ENCODE measurements at places on chromosomes 13 and 19.

- H3K4me3 ChIP-seq, result no peak overlapping the region
- ATAC-seq, result no peak
- peaks cover 5% of the 10 kb centered on the region for H3K4me1 ChIP-seq
- peaks cover 94% of the 10 kb centered on the region for H3K36me3 ChIP-seq
- H3K27ac ChIP-seq, result peak overlapping the region; percentile 69
These were observed 80.2 kb downstream of the ZAR1L start for GRCh38 chr13:32234914-32235313.

- no peaks in the 10 kb centered on the region for H3K36me3 ChIP-seq
- H3K27ac ChIP-seq, result no peak overlapping the region
- no peak overlapping the region for H3K4me3 ChIP-seq
These were observed 33.0 kb upstream of the VSTM2B start for GRCh38 chr19:29492769-29493168.

DNA sequence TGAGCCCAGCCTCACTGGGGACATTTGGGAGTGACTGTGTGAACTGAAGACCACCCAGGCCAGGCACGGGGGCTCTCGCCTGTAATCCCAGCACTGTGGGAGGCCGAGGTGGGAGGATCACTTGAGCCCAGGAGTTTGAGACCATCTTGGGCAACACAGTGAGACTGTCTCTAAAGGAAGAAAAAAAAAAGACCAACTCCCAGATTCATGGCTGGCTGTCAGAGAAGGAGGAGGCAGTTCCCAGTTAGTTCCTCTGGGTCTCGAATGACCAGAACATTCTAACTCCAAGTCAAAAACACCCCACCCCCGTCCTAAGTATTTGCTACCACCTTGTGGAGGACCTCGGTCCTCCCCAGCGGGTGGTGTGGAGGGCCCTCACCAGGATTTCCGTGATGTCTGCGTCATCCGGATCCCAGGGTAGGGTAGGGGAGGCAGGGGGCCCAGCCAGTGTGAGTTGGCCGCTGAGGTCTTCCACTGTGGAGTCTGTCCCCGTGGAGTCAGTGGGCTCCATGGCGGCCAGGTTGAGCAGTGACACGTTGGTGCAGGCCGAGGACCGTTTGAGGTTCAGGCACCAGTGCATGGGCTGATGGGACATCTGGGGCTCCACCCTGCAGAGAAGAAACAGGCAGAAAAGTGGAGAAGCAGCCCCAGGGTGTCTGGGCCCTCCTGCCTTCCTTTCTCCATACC lies 1.3 kb downstream of the TSKS start:
- no peaks in the 10 kb centered on the region for H3K27me3 ChIP-seq
- H3K27ac ChIP-seq, result peak overlapping the region; percentile 59
- H3K4me1 ChIP-seq, result no peaks in the 10 kb centered on the region
- H3K36me3 ChIP-seq, result no peaks in the 10 kb centered on the region

DNA sequence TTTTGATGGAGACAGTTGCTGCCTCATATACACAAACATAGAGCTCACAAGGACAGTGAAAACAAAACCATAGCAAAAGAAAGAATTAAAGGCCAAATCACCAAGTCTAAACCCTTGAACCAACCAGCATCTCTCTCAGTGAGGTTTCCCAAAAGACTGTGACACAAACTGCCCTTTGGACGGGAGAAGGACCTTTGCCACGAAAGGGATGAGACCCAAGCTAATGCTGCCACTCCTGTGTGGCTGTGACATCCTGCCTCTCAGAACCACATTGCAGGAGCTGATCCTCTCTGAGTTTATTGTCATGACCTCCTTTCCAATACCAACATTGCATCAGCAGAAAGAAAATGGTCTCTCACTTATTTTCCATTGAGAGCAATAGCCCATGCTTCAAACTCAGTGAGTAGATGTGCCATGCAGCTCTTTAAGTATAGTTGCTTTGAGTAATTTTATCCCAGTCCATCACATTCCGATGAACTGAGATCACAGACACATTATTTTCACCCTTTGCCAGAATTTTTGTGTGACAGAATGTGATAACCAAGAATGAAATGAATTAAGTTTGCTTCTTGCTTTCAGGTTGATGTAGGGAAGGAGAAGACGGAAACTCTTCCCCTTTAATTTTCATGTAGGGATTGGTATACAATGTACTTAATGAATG lies 133.5 kb upstream of the IRS2 start:
- ATAC-seq, result no peak
- no peaks in the 10 kb centered on the region for H3K4me1 ChIP-seq
- H3K36me3 ChIP-seq, result no peaks in the 10 kb centered on the region
- H3K4me3 ChIP-seq, result no peak overlapping the region

GRCh38 chr19:50427997-50428425 lies 4.7 kb upstream of the MYBPC2 start:
- H3K4me1 ChIP-seq, result peaks cover 3% of the 10 kb centered on the region
- peaks cover 6% of the 10 kb centered on the region for H3K27me3 ChIP-seq
- no peaks in the 10 kb centered on the region for H3K36me3 ChIP-seq
- H3K27ac ChIP-seq, result no peak overlapping the region
- ATAC-seq, result no peak

GRCh38 chr13:89865164-89866064 lies 1482.1 kb upstream of the MIR17HG start:
- H3K4me1 ChIP-seq, result no peaks in the 10 kb centered on the region
- ATAC-seq, result no peak
- no peak overlapping the region for H3K27ac ChIP-seq
- no peaks in the 10 kb centered on the region for H3K27me3 ChIP-seq

GRCh38 chr19:2112516-2113320 lies 16.0 kb downstream of the IZUMO4 start:
- no peaks in the 10 kb centered on the region for H3K27me3 ChIP-seq
- peak overlapping the region; percentile 28 for H3K27ac ChIP-seq
- H3K4me1 ChIP-seq, result peaks cover 6% of the 10 kb centered on the region

GRCh38 chr13:24764276-24764630 lies 284 bp downstream of the RNF17 start:
- no peaks in the 10 kb centered on the region for H3K36me3 ChIP-seq
- ATAC-seq, result peak; percentile 57
- peaks cover 7% of the 10 kb centered on the region for H3K27me3 ChIP-seq

GRCh38 chr19:43779147-43779819 lies 1.5 kb downstream of the KCNN4 start:
- H3K27ac ChIP-seq, result peak overlapping the region; percentile 85
- ATAC-seq, result no peak
- peaks cover 92% of the 10 kb centered on the region for H3K36me3 ChIP-seq
- H3K4me1 ChIP-seq, result peaks cover 52% of the 10 kb centered on the region
- H3K4me3 ChIP-seq, result peak overlapping the region; percentile 86
- no peaks in the 10 kb centered on the region for H3K27me3 ChIP-seq

DNA sequence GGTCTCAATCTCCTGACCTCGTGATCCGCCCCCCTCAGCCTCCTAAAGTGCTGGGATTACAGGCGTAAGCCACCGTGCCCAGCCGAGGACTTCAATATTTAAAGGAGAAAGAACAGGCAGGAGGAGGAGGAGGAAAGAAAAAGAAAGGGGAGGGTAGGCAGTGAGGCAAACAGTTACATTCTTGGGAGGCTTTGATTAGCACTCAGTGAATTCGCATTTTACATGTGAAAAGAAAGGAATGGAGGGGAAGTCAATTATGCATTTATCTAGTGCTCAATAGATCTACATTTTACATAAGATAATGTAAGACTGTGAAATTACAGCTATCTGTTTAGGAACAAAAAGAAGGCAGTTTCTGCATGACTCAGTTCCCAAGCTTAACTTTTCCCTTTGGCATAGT lies 30.9 kb upstream of the CXCL17 start:
- ATAC-seq, result no peak
- H3K4me3 ChIP-seq, result no peak overlapping the region
- H3K27me3 ChIP-seq, result no peaks in the 10 kb centered on the region
- H3K27ac ChIP-seq, result no peak overlapping the region
- no peaks in the 10 kb centered on the region for H3K4me1 ChIP-seq
- no peaks in the 10 kb centered on the region for H3K36me3 ChIP-seq

- no peak for ATAC-seq
- no peak overlapping the region for H3K4me3 ChIP-seq
- H3K4me1 ChIP-seq, result no peaks in the 10 kb centered on the region
- no peak overlapping the region for H3K27ac ChIP-seq
- H3K36me3 ChIP-seq, result no peaks in the 10 kb centered on the region
These were observed 1623.4 kb upstream of the PRR20A start for GRCh38 chr13:55517312-55517711.

- peaks cover 8% of the 10 kb centered on the region for H3K36me3 ChIP-seq
- H3K27me3 ChIP-seq, result no peaks in the 10 kb centered on the region
- no peak overlapping the region for H3K27ac ChIP-seq
- no peak overlapping the region for H3K4me3 ChIP-seq
These were observed 45.2 kb upstream of the RANBP3 start for GRCh38 chr19:6023085-6023682.

DNA sequence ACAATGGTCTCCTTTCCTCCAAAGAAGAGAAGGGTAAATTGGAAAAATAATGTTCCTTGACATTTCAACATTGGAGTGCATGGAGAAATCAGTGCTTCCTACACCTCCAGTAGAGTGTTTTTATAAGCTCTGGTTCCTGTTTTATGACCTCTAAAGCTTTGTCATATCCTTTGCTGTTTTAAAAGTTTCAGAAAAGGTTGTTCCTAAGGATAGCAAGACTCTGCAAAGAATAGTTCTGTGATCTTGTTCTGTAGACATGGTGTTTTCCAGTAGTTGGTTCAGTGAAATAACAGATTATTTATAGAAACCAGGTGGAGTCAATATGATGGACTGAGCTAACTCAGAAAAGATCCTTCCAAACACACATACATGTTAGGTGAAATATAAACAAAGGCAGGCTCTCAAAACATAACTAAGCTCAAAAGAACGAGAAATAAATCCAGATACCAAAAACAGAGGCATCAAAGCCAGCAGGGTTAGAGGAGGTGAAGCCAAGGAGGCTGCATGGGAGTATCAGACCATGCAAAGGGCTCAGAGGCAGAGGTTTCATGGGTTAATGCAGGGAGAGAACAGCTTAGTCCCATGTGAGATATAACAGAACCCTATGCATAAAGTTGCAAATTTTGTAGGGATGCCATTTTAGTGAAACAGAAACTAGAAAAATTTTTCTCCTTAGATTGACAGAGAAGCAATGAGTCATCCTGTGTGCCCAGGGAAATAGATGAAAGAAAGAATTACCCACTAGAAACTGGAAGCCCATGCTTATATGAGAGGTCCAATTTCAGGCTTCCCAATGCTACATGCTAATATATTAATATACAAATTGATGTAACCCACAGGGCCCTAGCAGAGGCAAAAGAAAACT lies 44.3 kb downstream of the SHISA2 start:
- peaks cover 9% of the 10 kb centered on the region for H3K27me3 ChIP-seq
- peaks cover 5% of the 10 kb centered on the region for H3K4me1 ChIP-seq
- no peak overlapping the region for H3K27ac ChIP-seq
- peak; percentile 37 for ATAC-seq
- no peaks in the 10 kb centered on the region for H3K36me3 ChIP-seq
- no peak overlapping the region for H3K4me3 ChIP-seq

- no peaks in the 10 kb centered on the region for H3K27me3 ChIP-seq
- peaks cover 18% of the 10 kb centered on the region for H3K4me1 ChIP-seq
- ATAC-seq, result no peak
- peaks cover 82% of the 10 kb centered on the region for H3K36me3 ChIP-seq
These were observed 4.6 kb downstream of the ECH1 start for GRCh38 chr19:38826856-38827551.

DNA sequence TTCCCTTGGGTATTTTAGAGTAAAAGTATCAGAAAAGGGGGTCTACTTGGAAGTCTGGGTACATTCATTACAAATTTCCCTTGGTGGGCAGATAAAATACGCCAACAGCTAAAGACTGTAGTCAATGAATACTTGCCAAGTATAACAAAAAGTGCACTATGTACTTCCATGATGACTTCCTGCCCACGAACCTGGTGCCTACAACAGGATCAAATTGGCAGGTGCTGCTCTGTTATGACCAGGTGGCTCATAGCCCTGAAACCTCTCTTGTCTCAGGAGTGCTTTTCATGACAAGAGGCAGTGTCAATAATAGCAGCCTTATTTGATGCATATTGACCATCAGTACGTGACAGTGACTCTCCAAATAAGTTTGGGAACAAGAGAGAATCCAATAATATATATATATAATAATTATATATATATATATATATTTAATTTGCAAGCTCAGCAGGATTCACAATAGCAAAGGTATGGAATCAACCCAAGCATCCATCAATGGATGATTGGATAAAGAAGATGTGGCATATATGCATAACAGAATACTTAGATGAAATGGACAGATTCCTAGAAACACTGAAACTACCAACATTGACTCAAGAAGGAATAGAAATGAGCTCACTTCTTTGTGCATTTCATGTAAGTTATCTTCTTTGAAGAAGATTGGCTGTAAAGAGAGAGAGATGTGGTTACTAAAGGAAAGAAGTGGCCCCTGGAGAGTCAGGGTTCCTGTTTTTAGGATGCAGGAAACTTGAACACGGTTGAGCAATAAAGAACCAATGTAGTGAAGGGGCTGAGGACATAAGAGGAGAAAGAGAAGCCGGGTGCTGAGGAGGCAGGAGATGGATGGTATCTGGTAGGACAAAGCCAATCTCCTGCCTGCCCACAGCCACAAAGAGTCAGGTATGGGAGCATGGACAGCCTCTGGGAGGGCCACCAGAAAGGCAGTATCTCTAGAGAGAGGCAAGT lies 52.0 kb upstream of the GTF2F2 start:
- peaks cover 11% of the 10 kb centered on the region for H3K27me3 ChIP-seq
- no peak for ATAC-seq
- no peak overlapping the region for H3K4me3 ChIP-seq
- no peaks in the 10 kb centered on the region for H3K4me1 ChIP-seq
- no peaks in the 10 kb centered on the region for H3K36me3 ChIP-seq

GRCh38 chr19:21166436-21166835 lies 24.6 kb downstream of the ZNF431 start:
- no peak overlapping the region for H3K4me3 ChIP-seq
- H3K4me1 ChIP-seq, result no peaks in the 10 kb centered on the region
- ATAC-seq, result no peak
- H3K27ac ChIP-seq, result no peak overlapping the region

DNA sequence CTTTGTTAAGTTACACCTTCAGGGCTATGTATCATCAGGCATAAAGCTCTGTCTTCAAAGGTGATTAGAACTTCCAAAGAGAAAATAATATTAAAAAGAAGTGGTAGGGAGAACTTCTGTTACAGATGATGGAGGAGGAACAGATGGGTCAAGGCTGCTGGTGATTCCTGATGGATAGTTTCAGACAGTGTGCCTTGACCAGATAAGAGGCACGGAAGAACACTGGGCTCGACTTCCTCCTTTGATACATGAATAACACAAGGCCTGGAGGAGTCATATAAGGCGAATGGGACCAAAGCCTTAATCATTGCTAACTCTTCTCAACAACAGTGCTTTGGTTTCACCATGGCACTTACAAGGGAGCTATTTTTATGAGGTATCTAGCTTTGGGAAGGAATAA lies 128.1 kb upstream of the RXFP2 start:
- no peak overlapping the region for H3K4me3 ChIP-seq
- H3K4me1 ChIP-seq, result no peaks in the 10 kb centered on the region
- no peak overlapping the region for H3K27ac ChIP-seq
- ATAC-seq, result no peak
- no peaks in the 10 kb centered on the region for H3K36me3 ChIP-seq

DNA sequence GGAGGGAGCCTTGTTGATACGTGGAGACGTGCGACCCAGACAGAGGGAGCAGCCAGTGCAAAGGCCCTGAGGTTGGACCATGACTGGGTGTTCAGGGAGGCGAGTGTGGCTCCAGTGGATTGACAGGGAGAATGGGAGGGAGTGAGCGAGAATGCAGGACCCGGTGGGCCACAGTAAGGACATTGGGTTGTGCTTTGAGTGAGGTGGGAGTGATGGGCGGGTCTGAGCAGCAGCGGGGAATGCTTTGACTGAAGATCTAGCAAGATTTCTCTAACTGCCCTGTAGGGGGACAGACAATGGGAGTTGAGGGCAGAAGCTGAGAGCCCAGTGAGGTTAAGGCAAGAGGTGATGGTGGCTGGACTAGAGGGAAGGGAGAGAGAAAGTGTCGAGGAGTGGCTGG lies 7.7 kb upstream of the NANOS2 start:
- no peak overlapping the region for H3K4me3 ChIP-seq
- peaks cover 7% of the 10 kb centered on the region for H3K27me3 ChIP-seq
